Vein endothelial cell (primary cell): ENCODE measurements at places on chromosomes 6 and 20. TPM values are rescaled to one million over a fixed set of nuclear protein-coding genes. Genes with fewer than 3 reads are reported as not detected.

The METTL24 gene
- not detected in 2 replicates for total RNA-seq

The ANGPT4 gene
- not detected in 2 replicates for total RNA-seq

The EDEM2 gene
- 44.0 and 46.4 TPM in 2 replicates for total RNA-seq

The TUBB1 gene
- total RNA-seq: not detected in 2 replicates

The LHFPL5 gene
- not detected in 2 replicates for total RNA-seq

The PTGIS gene
- total RNA-seq: 1.4 and 5.9 TPM in 2 replicates
